Myocyte (in vitro differentiated cells): ENCODE measurements at places on chromosomes 3 and 15. TPM values are rescaled to one million over a fixed set of nuclear protein-coding genes. Genes with fewer than 3 reads are reported as not detected.

Gene CHP1
- 119 and 133 TPM in 2 replicates for total RNA-seq

DNA sequence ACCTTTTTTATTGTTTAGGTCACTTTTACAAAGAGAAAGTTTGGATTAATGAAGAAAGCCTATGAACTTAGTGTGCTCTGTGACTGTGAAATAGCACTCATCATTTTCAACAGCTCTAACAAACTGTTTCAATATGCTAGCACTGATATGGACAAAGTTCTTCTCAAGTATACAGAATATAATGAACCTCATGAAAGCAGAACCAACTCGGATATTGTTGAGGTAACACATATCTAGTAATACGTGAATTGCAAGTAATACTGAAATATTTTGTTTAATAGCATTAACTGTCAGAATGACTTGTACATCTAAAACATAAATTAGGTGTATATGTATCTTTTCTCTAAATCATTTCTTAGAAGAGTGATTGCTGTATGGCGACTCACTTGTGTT is 79.8 kb downstream of the MEF2A start:
- no peak for DNase-seq

DNA sequence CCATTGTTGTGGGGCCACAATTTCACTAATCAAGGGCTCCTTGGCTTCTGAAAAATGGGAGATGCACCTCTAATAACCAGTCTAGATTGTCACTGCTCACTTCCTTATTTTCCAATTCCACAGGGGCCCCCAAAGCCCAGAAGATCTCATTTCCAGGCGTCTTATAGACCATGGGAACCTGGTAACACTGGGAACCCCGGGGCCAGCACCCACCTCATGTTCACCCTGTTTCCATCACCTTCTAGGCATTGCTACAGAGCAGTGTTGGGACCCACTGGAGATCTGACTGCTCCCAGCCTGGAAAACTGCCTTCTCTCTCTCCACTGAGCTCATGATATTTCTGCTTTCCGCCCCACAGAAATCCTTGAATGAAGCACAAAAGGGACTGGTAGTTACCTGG is 61.5 kb downstream of the TFRC start:
- DNase-seq, result no peak

DNA sequence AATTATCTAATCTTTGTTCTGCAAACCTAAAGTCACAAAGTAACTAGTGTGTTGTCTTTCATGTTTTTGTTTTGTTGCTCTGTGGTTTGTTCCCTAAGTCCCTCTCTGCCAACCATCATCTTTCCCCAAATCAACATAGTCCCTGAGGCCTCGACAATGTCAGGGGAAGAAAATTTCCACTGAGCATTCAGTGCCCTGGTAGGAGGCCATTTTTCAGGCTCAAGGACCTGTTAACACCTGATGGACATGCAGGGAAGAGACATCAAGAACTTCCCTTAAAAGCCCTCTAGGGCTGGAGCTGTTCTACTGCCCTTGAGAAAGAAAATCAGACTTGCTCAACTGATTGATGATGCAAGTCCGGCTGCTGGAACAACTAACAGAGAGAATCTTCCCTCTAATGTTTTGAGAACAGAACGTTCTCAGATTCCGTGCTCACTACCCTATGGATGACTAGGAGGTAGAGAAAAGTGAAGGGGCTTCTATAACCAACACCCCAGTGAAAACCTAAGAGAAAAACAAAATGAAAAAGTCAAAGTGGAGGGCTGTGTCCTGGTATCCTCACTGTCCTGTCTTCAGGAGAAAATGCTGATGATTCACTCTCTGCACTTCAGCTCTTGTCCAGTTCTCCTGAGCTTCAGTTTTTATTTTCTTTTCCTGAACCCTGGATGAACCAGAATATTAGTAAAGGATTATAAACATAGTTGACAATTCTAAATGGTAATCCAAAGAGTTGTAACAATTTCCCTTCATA is 373.1 kb downstream of the FOXP1 start:
- DNase-seq, result peak; percentile 16

GRCh38 chr3:71503525-71504249 is 79.8 kb downstream of the FOXP1 start:
- peak; percentile 40 for DNase-seq

Gene BHLHE40
- total RNA-seq, result 36.5 and 80.1 TPM in 2 replicates

DNA sequence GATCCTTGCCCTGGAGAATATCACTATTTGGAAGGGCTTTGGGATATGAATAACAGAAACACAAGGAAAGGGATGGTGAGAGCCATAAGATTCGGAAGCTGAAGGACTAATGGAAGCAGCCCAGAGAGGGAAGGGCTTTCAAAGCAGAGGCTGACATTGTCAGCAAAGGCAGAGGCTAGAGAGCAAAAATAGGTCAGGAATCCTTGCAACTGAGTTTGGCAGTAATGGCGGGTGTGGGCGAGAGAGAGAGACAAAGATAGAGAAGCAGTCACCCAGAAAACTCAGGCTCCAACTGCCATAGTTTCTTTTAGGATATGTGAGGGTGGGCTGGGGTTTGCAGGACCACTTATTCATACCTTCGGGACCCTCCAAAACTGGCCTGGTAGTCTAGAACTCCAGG is 248.6 kb downstream of the OPA1 start:
- no peak for DNase-seq

GRCh38 chr15:42071717-42072116 is 22.6 kb downstream of the PLA2G4D start:
- DNase-seq, result no peak
